ENCODE measurements at places on chromosomes 7 and 10.

- no peak for DNase-seq
Observed at GRCh38 chr10:117938104-117938503, 108.6 kb downstream of the RAB11FIP2 start.

GRCh38 chr7:158403013-158403821 lies 184.4 kb downstream of the PTPRN2 start:
- DNase-seq: no peak

- DNase-seq: no peak
Observed at GRCh38 chr7:106216923-106217542, 67.8 kb downstream of the NAMPT start.

DNA sequence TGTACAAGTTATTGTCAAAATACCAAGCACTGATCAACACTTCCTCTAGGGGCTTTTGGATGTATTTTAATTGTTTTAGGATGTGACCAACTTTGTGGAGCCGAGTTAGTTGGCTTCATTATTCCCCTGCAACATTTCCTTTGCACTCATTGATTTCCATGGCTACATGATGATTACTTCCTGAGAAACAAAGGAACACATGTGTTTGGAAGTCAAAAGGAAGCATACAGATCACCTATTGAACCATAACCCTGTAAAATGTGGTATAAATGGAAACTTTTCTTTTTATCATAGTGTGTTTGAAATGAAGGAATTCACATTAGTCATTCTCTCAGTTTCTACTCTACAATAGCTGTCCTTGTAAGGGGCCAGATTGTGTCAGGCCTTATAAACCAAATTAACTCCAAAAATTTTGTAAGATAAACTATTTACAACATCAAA lies 32.2 kb upstream of the EXOC6 start:
- DNase-seq: no peak

DNA sequence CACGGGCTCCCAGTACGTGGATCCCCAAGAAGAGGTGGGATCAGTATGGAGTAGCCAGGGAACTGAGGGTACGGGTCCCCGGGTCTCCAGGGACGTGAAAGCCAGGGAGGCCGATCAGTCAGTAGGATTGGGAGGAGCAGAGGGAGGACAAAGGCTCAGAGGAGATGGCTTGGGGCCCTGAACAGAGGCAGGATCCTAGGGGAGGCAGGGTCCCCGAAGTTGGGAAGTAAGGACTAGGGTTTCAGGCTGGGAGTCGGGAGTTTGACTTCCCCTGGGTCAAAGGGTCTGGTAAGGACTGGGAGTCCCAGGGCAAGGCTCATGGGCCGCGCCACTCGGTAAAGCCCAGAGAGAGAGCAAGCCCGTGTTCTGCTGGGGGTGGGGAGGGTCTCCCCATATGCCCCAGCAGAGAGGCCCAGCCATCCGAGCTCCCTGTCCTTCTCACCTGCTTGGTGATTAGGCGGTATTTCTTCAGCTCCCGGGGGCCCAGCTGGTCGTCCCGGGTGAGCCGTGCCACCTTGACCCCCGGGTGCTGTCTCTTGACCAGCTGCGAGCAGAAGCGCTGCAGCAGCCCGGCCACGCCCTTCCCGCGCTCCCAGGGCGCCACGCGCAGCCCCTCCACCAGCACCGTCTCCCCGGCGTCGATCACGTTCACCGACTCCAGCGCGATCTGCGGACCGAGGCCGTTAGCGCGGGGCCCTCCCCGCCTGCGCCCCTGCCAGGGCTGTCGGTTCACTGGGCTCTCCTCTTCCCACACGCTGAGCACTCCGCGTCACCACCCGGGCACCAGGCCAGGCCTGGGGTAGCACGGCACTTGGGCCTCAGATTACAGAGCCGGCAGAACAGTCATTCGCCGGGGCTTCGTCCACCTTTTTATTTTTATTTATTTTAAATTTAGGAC lies 7.0 kb downstream of the NAT16 start:
- DNase-seq: no peak

- no peak for DNase-seq
Observed at GRCh38 chr10:3478153-3478552, 305.6 kb upstream of the PITRM1 start.

DNA sequence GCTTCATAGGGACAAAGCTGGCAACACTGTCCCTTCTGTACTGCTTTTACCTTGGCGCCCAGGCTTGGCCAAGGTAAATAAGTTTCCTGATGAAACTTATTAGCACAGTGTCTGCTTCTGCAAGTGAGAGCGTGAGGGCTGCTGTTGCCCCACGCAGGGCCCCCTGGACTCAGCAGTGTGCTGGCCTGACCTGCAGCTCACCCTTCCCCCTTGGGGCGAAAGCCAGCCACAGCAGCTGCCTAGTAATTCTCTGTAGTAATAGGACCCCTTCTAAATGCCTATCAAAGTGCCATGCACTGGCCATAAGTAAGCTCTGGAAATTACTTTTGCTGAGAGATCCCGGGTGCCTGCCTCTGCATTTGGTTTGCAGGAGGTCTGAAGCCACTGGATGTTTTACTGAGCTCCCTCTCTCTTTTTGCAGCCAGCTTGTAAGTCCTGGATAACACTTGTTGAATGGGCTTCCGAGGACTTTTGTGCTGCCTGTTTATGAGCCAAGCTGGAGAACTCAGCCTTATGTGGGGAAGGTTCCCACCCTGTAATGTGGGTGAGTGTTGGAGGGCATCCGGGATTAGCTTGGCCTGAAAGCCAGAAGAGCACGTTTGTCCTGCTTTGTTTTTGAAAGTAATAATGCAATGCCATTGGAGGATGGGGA lies 293.9 kb downstream of the C7orf25 start:
- DNase-seq: peak; percentile 55

DNA sequence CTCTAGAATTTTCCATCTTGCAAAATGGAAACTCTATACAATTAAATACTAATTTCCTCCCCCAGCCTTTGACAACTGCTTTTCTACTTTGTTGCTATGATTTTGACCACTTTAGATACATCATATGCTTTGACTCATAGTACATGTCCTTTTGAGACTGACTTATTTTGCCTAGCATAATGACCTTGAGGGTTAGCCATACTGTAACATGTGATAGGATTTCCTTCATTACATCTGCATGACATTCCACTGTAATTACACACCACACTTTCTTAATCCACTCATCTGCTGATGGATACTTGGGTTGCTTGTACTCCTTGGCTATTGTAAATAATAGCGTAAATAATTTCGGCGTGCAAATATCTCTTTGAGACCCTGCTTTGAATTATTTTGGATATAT lies 127.7 kb downstream of the JAZF1 start:
- DNase-seq: no peak

DNA sequence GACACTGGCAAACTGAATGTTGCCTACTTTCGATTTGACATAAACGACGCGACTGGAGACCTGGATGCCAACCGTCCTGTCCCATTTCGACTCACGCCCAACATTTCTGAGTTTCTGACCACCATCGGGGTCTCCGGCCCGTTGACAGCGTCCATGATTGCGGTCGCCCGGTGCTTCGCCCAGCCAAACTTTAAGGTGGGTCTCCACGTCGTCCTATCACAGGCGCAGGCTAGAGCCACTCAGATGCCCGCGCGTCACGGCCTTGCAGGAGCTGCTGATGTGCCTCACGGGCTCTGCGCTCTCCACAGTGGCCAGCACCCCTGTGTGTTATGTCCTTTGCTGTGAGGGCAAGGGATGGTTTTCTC lies 132.6 kb downstream of the SMURF1 start:
- DNase-seq: no peak

GRCh38 chr10:95327367-95327766 lies 36.6 kb upstream of the PDLIM1 start:
- no peak for DNase-seq

- DNase-seq: no peak
Observed at GRCh38 chr7:144830024-144830785, 5.6 kb downstream of the TPK1 start.

DNA sequence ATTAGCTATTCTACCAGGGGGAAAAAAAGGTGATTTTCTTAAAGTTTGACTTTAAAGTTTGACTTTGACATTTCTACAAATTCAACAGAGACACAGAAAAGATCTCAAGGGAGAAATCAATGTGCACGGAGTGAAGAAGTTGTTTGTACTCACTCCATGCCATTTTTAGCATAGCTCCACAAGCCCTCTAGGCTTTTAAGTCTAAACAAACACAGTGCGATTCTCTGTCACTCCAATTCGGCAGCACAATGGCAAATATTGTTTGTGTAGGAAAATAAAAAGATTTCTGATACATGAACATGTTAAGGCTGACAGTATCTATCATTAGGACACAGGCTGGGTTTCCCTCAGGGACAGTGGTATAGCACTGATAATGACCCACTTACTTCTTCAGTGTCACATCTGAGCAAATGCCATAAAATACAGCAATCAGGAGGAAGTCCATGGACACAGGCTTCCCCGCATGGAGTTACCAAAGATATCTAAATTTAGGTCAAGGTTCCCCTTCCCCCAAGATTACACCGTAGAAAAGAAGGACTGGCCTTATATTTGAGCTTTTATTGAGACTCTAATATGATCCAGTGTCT lies 28.0 kb downstream of the GSAP start:
- DNase-seq: no peak

DNA sequence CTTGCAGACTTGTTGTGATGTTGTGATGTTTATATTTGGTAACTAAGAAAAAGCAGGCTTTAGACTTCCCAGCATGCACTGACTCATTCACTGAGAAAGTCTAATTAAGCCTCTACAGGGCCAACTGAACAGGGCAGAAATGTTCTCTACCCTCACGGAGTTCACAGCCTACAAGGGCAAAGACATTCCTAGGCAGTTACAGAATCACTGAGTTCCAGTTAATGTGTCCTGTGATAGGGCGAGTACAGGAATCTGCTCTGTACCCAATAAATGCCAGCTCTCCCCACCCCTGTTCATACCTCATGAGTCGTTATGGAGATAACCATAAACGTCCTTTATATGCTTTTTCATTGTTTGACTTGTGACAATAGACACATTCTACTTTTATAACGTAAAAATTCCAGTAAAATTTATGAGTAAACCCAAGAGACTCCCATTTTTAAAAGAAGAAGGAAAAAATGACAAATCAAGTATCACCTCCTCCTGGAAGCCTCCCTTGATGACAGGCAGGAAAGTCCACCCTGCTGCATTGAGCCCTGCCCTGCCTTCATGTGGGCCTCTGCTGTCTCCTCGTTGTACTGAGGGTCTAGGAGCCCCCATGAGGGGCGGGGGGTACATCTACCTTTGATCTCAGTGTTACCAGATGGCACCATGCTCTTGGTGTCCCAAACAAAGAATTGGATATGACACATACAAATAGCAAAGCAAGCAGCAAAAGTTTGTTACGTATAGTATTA lies 14.3 kb downstream of the MUC12 start:
- DNase-seq: no peak

DNA sequence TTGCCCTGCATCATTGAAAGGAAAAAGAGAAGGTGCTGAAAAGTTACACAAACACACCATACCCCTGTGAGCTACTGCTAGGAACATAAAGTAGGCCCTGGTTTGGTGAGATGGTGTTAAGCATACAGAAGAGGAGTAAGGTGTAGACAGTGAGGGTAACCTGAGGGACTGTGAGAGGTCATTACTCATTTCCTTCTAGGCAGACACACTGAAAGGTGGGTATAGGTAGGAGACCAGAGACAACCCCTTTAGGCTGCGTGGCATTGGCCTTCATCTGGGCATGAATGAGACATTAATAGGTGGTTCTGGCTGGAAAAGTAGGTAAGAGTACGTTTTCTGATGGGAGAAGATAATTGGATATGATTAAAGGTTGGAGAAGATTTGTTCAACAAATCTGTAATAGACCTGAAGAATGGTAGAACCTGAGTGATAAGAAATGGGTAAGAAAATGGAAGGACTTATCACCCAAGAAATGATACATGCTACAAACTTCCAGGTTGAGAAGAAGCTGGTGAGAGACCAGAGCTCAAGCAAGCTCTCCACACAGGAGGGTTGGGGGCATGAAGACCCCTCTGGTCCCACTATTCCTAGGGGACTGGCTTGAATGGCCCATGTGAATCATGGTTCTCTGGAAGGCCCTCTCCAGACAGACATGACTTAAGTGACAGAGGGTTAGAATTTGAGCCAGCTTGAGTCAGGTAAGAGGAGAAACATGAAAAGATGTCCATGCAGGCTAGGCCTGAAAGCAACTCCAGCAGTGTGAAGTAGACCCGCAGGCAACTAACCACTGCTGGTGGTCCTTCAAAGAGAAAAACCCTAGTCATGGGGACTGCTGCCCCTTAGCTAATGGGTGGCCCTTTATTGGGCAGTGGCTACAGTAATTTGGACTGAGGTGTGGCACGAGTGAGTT lies 3.8 kb downstream of the COMTD1 start:
- DNase-seq: no peak

DNA sequence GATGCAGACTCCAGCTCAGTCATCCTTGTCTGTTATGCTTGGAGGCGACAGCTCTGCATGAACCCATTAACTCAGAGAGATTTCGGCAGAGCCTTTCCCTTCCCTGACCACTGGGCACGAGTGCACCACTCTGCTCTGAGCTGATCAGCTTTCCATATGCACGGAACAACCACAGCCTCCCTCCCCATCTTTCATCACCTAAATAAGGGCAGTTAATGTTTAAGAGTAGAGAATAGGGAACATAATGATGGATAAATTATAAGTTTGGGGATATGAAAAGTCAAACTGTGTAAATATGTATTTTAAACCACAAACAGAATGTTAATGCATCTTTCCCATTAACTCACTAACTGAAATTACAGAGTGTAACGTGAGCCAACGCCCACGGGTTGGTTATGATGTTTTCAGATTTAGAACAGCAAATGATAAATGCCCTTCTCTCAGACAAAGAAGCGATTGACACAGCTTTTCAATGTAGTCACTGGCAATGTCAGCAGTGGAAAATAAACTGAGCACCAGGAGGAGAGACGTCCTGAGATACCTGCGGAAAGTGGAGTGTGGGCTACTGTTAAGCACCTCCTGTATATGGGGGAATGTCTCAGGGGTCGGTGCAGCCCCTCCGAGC lies 658.2 kb downstream of the LRMDA start:
- no peak for DNase-seq

DNA sequence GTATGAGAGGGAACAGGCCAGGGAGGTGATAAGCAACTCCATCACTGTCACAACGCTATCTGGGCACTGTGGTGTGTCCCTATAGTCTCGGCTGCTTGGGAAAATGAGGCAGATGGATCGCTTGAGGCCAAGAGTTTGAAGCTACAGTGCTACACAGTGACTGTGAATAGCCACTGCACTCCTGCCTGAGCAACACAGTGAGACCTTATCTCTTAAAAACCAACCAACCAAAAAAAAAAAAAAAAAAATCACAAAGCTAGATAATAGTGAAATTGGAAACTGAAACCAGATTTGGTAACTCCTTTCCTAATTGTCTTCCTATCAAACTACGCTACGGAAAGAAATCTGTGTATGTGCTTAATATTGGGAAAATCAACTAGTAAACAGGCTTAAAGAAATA lies 14.1 kb downstream of the MICU1 start:
- DNase-seq: no peak

GRCh38 chr7:117308891-117309290 lies 14.0 kb downstream of the WNT2 start:
- DNase-seq: no peak

DNA sequence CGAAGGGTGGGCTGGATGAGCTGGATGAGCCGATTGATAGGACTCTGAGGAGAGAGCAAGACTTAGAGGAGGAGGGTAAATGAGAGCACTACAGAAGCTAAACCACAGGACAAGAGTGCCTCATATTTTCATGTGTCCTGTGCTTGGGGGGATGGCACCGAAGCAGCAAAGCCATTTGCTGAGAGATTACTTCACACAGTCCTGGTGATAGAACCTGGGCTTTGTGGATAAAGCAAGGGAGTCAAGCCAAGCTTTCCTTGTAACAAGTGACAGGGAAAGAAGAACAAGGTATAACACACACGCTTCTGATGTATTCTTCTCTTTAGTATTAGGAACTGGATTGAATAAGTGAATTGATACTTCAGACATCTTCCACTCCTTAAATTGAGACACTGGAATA lies 253.7 kb downstream of the ANKRD7 start:
- DNase-seq: no peak

All from nephron progenitor cell (in vitro differentiated cells).